ENCODE measurements at places on chromosomes 6 and 20. TPM values are rescaled to one million over a fixed set of nuclear protein-coding genes. Genes with fewer than 3 reads are reported as not detected.

Gene HLA-DQA1
- total RNA-seq, result not detected

DNA sequence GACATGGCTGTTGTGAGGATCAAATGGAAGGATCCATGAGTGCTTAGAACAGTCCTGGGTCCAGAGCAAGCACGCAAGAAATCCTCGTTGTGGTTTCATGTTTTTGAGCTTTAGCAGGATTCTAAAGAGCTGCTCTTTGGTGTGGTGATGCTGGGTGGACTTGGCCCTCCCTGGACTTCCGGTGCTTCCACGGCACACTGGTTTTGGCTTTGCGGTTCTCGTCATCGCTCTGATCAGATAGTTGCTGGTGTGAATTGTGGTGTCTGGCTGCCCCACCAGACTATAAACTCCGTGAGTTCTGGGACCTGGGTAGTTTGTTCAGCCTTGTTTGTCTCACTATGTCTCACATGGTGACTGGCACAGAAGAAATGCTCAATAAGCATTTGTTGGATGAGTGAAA is 3.3 kb downstream of the HNF4A start:
- no peak for DNase-seq

- no peak for DNase-seq
Measured at GRCh38 chr20:64229507-64230061, 26.0 kb upstream of the PCMTD2 start.

- no peak for DNase-seq
Measured at GRCh38 chr6:165611294-165611693, 51.7 kb downstream of the PDE10A start.

GRCh38 chr20:59062081-59062480 is 19.5 kb upstream of the PRELID3B start:
- no peak for DNase-seq

DNA sequence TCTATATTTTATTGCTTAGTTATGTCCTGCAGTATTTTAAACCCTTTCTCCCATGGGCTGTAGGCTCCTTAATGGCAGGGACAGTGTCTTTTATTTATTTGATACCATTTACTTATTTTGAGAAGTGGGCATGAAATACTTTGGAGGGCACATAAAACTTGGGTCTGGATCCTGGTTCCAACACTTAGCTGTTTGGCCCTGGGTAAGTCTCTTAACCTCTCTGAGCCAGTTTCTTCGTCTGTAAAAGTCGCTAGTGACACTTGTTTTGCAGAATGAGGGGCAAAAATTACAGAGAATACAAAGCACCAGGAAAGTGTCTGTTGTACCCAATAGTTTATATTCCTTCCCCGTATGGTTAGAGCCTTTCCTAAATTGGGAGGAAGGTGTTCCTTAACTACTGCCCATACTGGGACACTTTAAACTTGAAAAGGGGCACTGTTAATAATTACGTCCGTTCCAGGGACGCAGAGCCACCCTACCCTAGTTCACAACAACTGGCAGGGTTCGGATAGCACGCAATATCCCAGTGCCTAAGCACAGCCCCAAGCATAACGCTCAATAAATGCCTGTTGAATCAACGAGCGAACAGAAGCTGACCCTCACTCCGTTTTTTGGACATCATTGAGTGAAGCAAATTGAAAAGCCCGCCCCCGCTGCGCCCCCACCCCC is 6.0 kb upstream of the ARMC12 start:
- DNase-seq, result no peak

GRCh38 chr6:157486572-157486971 is 105.6 kb downstream of the ZDHHC14 start:
- no peak for DNase-seq

- no peak for DNase-seq
Measured at GRCh38 chr6:145681965-145682364, 53.4 kb downstream of the EPM2A start.

Gene CDH26
- total RNA-seq, result 1.1 TPM

- no peak for DNase-seq
Measured at GRCh38 chr6:82691997-82692396, 328.4 kb downstream of the TPBG start.

Gene MED20
- total RNA-seq, result 28.6 TPM

Gene MAP3K5
- 3.4 TPM for total RNA-seq

Gene TFAP2C
- total RNA-seq, result 0.31 TPM

Gene ESR1
- total RNA-seq, result not detected

DNA sequence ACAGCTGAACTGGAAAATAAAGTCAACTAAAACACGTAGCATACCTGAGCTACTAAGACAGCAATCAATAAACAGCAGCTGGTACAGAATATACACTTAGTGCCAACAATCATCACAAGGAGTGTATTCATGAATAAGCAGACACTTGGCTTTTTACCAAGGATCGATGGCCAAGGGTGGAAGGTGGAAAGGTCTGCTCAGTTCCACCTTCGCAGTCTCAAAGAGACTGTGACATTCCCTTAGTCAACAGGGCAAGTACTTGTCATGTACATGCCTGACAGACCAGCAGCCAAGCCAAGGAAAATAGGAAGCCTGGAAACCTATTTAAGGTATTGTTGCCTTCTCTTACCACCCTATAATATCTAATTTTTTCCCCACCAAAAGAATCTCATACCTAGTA is 21.4 kb downstream of the HBS1L start:
- no peak for DNase-seq

GRCh38 chr6:43096451-43097097 is 20.5 kb downstream of the PTK7 start:
- peak; percentile 77 for DNase-seq

- DNase-seq, result no peak
Measured at GRCh38 chr6:134954272-134955000, 4.5 kb upstream of the ALDH8A1 start.

Gene NKX2-4
- not detected for total RNA-seq

GRCh38 chr6:144849920-144850319 is 564.8 kb downstream of the UTRN start:
- no peak for DNase-seq

Gene APOBEC2
- not detected for total RNA-seq

Gene CST4
- total RNA-seq, result not detected

Gene RIPPLY2
- 0.36 TPM for total RNA-seq

DNA sequence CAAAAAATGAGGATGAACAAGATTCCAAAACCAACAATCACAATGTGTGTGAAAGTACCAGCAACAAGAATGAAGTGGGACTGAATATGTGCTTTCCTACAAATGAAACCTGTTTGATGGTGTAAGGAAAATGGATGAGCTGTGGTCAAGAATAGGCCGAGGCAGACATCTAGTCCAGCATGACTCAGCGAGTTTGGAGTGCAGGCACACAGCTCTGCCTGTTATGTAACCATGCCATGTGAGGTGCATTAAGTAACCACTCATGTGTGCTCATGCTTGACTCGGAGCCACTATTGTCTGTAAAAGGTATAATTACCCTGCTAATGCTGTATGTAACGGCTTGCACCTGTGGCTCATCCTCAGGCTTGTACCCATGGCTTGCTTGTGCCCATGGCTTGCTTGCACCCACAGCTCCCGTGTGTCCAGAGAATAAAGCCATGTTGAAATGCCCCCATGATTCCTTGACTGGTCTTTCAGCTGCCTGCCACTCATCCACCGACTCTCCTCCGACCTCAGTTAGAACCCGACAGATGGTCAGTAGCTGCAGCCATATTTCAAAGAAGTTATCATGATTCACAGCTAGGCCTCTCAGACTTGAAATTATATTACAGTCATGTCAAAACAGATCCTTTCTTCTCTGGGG is 98.7 kb downstream of the BACH2 start:
- no peak for DNase-seq

All from endodermal cell (in vitro differentiated cells).